ENCODE measurements at places on chromosomes 4 and X.

GRCh38 chrX:136021903-136022302 is 36.7 kb downstream of the SLC9A6 start:
- DNase-seq, result no peak

DNA sequence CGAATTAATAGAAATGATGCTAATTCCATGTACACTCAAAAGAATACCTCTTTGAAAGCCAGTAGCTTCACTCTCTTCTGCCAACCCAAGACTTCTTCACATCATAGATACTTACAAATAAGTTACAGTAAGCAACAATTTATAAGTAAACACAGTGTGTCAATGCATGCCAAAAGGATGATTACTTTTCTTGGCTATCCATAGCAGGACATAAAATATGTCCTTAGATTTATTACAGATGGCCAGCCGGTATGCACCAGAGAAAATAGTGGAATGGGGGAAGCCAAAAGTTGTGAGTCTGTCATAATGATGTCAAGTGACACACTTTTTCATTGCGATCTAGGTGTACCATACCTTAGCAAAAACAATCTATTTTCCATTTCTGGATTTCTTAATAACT is 631 bp upstream of the BMX start:
- DNase-seq, result no peak

DNA sequence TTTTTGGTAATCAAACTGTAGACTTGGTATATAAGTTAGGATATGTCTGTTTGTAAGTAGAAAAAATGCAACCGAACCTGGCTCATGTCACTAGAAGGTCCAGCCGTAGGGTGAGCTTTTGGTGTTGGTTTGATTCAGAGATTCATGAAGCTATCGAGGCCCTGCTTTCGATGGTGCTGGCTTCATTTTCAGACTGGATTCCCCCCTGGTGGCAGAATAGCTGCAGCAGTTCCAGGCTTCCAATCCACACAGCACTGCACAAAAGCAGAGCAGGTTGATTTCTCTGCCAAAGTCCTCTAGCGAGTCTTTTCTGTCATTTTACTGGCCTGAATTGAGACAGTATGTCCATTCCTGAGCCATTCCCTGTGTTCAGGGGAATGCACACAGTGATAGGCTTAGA is 33.1 kb downstream of the PDK3 start:
- DNase-seq, result no peak

- no peak for DNase-seq
Measured at GRCh38 chr4:78618436-78618835, 66.9 kb downstream of the ANXA3 start.

GRCh38 chr4:22911285-22911684 is 218.5 kb downstream of the GBA3 start:
- no peak for DNase-seq

- DNase-seq, result no peak
Measured at GRCh38 chrX:80808881-80809411, 731 bp downstream of the BRWD3 start.

DNA sequence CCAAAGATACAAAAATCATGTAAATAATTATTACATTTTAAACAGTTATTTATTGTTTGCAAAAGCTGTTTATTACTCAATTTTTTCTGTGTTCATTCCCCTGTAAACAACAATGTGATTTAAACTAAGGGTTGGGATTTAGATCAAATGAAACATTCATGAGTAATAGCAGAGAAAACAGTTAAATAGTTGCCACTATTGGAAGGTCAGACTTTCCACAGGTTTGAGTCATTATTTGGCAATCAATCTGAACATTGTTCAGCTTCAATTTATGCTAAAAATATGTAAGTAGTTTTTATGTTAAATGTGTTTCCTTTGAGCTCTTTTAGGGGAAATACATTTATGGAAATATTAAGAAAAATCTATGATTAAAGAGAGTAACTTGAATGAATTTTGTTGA is 144.9 kb downstream of the STIM2 start:
- no peak for DNase-seq

DNA sequence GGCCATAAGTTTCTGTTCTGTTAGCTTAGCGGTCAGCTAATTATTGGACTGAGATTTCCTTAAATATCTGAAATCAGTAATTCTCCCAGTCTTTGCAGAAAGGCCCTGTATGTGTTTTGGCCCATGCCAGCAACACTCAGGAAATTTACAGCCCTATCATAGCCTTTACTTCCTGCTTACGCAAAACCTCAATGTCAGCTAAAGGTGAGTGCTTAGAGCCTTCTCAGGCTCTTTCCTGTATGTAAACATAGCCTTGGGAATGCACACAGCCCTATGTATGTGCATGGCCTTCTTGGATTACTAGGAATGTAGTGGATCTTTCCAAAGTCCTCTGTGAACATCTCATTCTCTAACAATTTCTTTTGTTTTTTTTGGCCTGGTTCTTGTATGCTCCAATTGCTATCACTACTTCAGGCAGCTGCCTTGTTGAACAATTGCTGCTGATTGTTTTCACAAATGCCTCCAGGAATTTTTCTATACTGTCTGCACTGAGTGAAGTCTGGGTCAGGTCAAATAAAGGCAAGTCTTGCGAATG is 200.0 kb downstream of the PPP1R2C start:
- DNase-seq, result no peak

DNA sequence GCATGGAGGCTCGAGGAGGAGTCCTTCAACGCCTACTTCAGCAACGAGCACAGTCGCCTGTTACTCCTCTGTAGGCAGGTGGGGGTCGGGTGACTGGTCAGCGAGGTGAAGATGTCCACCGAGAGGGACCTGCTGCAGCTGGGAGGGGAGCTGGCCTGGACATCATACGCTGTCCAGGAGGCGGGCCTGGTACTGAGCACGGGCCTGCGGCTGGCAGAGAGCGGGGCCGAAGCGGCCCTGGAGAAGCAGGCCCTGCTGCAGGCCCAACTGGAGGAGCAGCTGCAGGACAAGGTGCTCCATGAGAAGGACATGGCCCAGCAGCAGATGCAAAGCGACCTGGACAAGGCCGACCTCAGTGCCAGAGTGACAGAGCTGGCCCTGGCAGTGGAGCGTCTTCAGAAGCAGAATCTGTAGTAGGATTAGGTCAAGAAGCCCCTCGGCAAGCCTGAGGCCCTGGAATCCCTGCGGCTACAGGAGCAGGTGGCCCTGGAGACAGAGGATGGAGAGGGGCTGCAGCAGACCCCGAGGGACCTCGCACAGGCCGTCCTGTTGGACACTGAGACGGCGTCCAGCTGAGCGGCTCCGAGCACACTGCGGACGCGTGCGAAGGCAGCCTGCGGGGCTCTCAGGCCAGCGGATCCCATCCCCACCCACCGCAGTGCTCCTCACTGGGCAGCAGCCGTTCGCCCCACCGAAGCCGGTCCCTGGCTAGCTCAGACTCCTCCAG is 11.9 kb downstream of the SMIM10L2A start:
- DNase-seq, result no peak

DNA sequence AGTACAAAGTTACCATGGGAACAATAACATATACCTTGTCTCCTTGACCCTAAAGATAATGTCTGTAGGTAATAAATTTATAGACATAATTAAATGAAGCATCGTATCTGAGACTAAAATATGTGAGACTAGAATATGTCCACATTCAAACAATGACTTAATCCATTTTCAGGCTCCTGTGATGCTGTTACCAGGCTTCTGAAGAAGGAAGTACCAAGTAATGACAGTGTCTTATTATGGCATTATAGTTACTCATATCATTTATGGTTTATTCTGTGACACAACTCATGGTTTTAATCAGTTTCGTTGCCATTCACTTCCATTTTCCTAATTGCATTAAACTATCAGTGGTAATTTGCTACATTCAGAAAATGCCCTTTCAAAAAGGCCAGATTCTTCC is 100.6 kb upstream of the GPM6B start:
- no peak for DNase-seq

DNA sequence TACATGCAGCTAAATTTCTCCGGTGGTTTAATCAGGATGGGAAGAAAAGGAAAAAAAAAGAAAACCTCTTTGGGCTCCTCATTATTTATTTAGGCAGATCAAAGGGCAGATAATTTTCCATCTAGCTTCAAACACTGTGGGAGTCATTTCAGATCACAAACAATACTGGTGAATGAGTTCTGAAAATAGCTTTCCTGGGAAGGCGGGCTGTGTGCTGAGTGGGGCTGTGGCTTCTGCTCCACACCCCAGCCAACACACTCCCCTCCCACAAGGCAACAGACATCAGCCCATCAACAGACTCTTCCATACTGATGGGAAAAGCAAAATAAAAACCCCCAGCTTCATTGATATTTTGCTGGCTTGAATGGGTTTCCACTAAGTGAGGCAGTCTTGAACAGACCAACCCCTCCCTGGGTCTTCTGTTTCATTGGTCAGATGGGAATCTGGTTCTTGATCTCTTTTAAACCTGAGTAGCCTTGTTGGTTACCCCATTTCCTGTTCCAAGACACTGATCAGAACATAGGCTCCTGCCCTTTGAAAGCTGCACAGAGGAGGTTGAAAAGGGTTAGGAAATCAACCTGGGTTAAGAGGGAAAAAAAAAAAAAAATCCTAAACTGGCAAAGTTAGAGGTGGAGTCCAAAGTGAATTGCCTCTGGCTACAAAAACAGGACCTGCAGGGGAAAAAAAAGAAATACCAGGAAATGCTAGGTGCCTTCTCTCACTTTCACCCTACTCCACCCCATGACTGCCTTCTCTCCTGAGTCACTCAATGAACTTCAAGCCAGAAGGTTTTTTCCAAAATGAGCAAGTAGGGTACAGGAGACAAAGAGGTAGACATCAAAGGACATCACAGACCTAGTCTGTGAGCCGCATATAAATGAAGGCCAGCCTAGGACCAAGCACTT is 20.0 kb downstream of the AMOT start:
- DNase-seq, result no peak

- no peak for DNase-seq
Measured at GRCh38 chrX:124232523-124233201, 99.8 kb upstream of the TEX13D start.

GRCh38 chr4:158915683-158916241 is 146.9 kb downstream of the FNIP2 start:
- DNase-seq, result no peak

DNA sequence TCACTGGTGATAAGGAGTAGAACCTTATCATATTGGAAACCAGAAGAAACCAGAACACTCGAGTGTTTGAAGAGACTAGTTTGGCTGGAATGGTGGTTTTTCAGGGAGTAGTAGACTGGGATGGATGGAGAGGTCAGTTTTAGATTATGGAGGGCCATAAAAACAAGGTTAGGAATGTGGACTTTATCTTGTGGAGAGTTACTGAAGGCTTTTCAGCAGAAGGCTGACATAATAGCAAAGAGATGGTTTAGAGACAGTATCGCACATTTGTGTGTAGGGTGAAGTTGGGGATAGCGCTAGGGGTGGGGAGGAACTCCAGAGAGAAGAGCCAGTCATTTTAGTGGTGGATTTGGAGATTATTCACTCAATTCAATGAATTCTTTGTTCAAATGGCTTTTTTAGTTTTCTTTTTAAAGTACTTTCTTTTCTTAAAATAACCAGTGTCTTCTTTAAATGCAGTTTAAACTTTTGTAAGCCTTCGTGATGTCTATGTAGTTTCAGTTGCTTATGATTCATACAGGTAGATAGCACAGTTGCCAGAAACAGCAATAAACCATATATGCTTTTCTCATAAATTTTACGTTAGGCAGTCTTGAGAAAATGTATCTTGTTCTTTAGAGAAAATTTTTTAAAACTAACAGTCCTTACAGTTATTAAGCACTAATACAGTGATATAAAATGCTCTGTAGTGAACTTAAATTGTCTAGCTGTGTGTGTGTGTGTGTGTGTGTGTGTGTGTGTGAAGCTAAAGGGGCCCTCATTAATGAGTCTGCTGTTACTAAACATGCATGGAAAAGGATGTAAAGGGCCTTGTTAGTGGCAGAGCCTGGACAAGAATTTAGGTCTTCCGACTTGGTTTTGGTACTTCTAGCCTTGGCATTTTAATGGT is 3.8 kb downstream of the ARHGAP10 start:
- DNase-seq, result no peak
